BJ (cell line): ENCODE measurements at places on chromosomes 12 and 14.

GRCh38 chr12:52546126-52546525, 6.8 kb downstream of the KRT71 start:
- DNase-seq: no peak

GRCh38 chr14:63186453-63186852, 17.8 kb upstream of the RHOJ start:
- DNase-seq: no peak

DNA sequence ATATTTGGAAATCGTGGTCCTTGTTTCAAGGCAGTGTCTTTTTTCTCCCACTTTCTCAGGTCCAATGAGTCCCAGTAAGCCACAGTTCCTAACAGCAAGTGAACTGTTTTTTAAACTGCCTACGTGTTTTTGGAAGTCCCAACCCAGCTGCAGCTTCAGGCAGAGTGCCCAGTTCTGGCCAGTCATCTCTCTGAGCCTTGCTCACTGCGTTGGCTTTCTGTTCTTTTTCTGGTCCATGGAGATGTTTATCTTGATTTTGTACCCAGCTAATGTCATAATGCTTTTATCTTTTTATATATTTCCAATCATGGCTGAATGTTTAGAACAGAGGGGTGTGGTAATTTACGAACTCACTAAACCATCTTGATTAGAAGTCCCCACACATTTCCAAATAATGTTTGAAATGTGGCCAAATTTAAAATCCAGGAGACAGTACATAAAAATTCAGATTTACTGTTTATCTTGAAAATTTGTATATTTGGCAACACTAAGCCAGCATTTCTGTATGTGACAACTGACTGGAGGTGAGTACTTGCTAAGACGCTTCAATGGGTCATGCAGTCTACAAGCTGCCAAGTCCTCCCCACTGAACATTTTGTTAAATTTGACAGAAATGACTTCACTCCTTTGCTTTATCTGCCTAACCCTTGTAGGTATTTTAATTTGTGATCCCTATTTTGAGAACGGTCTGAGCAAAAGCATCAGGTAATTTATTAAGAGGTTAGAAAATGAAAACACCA, 46.1 kb upstream of the OTOGL start:
- peak; percentile 71 for DNase-seq

DNA sequence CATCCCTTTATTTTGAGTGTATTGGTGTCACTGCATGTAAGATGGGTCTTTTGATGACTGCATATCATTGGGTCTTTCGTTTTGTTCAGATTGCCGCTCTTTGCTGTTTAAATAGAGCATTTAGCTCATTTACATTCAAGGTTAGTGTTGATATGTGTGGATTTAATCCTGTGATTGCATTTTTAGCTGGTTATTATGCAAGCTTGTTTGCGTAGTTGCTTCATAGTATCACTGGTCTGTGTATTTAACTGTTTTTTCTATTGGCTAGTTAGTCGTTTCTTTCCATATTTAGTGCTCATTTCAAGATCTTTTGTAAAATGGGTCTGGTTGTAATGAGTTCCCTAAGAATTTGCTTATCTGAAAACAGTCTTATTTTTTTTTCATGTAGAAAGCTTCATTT, 1170.6 kb upstream of the SEL1L start:
- no peak for DNase-seq

DNA sequence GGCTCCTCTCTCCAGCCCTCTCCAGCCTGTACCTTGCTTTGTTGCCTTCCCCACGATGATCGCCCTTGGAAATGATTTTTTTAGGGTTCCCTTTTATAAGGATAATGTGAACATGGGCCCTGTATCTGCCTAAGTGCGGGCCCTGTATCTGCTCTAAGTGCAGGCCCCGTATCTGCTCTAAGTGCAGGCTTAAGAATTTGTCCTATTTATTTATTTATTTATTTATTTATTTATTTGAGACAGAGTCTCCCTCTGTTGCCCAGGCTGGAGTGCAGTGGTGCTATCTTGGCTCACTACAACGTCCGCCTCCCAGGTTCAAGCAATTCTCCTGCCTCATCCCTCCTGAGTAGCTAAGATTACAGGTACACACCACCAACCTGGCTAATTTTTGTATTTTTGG, 22.5 kb downstream of the GALNT16 start:
- DNase-seq: no peak

- DNase-seq: no peak
Observed at GRCh38 chr12:44286821-44287505, 451.1 kb downstream of the TMEM117 start.

DNA sequence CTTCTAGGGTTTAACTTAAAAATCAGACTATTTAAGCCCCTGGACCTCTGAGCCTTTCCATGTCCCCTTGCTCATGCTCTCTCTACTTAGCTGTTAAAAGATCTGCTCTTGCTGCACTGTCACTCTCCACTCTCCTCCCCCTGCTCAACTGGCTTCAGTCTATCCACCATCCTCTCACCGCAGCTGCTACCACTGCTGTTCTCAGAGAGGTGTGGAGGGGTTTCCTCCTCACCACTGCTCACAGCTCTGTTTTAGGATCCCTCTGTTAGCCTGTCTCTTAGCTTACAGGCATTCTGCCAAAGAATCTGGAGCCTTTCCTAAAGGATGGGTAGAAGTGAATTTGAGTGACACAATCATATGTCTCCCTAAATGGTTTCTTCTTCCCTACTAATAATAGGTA, 43.7 kb upstream of the ATP2B1 start:
- DNase-seq: no peak

GRCh38 chr14:81233615-81234014, 12.9 kb upstream of the GTF2A1 start:
- no peak for DNase-seq

- no peak for DNase-seq
Observed at GRCh38 chr14:62126879-62127478, 364.8 kb downstream of the SNAPC1 start.

DNA sequence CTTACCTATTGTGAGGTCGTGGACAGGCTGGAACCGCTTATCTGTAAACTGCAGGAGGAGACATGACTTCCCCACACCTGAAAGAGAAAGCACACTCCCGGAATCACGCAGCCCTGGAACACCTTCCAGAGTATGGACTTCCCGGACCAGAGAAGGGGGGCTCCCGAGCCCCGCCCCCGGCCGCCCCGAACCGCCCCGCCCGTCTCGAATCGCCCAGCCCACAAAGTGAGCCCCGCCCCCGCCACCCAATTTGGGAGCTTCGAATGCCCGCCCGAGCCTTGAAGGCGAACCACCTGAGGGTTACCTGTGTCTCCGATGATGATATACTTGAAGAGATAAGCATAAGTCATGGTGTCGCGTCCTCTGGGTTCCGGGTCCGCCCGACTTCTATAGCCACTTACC, 235 bp downstream of the RAB2B start:
- DNase-seq: no peak

DNA sequence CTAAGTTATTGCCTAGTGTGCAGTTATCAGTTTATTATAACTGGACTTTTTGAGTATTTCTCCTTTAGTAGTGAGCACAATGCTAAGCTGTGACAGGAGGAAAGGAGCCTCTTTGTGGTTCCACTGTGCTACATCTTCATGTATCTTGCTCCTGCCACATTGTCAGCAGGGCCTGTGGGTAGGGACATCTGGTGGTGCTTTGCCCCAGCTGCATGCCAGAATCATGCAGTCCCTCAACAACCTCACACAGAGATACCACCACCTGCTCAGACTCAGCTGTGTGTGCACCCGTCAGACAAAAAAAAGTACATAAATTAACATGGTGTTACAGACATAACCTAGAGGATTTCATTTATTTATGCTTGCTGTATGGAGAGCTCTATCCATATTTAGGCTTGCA, 51.1 kb downstream of the MIS18BP1 start:
- no peak for DNase-seq

DNA sequence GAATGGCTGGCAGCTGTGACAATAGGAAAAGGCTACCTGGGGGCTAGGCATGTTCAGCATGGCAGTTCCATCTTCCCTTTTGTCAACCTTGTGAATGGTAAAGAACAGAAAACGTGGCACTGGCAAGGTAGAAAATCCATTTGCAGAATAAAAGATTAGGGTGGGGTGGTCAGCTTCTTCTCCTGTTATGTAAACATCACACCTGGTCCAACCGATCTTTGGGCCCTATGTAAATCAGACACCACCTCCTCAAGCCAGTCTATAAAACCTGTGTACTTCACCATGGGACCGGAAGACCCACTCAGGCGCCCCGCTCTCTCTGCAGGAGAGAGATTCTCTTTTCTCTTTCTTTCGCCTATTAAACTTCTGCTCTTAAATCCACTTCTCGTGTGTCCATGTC, 19.6 kb upstream of the TMEM30B start:
- DNase-seq: no peak

DNA sequence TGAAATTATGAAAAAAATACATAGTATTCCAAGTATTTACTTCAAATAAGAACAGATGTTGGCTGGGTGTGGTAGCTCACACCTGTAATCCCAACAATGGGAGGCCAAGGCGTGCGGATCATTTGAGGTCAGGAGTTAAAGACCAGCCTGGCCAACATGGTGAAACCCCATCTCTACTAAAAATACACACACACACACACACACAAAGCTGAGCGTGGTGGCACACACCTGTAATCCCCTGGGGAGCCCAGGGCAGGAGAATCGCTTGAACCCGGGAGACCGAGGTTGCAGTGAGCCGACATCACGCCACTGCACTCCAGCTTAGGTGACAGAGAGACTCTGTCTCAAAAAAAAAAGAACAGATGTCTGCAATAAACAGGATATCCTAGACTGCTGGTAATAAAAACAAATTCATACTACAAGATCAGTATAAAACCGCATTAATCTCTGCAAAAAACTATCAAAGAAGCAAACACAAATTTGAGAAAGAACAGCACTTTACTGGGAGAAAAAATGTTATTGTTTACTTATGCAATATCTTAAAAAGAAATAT, 23.8 kb downstream of the EEA1 start:
- DNase-seq: no peak

DNA sequence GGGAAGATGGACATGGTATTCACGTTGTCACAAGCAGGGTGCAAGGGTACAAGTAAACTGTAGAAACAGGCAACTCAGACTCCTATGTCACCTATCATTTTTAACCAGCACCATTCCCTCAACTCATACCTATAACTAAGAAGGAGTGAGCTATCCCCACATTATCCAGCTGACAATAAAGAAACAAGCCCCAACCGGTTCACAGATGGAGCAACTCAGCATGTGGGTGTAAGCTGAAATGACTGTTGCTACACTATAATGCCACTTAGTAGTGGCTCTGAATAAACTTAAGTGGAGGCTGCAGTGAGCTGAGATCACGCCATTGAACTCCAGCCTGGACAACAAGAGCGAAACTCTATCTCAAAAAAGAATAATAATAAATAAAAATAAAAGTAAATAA, 829.5 kb upstream of the MDGA2 start:
- no peak for DNase-seq

GRCh38 chr12:45756666-45757065, 27.2 kb downstream of the ARID2 start:
- DNase-seq: no peak

DNA sequence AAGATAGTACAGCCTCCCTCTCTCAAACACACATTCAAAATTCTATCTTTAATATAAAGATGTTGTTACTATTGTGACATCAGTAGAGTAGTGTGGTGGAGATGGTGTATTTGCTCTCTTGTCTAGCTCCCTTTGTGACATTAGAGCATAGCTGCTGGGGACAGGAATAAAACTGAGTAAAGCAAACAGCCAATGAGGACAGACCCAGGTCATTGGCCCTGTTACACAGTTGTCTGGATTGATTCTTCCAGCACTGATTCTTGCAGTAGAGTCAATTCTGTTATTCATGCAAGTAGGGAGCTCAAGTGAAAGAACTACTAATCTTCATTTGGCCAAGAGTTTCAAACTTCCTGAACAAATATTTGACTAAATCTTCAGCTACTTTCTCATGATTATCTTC, 72.4 kb downstream of the SCN8A start:
- DNase-seq: no peak

DNA sequence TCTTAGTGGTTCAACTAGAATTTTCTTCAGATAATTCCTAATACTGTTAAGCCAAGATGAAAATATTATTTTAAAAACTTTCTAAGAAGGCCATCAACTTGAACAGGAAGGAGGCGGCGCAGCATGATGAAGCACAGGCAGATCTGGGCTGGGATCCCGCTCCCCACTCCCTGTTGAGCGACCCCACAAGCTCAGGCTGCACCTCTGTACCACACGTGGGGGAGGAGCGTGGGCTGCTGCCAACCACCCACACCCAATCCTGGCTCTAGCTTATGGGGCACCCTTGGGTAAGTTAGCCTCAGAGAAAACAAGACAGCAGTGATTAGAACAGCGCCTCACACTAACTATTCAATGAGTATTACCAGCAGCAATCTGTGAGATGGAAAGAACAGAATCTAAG, 6.0 kb downstream of the MTERF2 start:
- DNase-seq: no peak

DNA sequence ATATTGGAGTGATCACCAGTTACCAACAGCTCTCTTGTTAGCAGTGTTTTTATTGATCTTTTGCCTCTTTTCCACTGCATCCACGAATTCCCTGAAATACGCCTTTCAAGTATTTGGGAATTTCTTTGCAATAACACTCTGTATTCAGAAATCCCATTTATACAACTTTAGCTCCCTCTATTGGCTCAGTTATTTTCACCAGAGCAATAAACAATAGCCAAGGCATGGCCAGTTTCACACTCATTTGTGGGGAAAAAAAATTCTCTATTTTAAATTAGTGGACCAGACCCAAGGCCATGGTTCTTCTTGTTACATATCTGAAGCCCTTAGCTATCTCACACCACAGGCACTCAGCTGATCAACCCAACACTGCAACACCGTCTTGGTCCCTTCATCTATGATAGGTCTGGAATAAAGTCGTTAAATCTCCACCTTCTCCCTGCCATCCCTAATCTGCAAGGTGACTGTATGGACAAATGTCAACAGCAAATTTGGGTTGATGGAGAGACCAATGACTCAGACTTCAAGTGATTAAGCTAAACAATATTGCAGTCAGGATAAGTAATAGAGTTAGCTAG, 92.4 kb upstream of the TMEM260 start:
- no peak for DNase-seq

DNA sequence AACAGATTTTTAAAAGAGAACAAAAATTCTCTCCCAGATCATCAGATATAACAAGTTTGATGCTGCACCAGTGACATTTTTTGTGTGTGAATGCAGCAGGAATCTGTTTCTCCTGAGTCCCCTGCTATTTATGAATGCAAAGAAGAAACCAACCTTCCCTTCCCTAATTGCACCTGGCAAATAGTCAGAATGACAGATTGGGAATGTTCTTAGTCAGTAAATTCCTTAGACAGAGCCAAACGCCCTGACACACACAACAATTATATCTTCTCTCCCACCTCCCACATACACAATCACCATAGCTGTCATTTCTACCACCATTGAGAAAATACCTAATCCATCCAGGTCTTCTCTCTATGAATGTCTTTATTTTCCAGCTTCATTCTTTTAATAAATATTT, 174.4 kb downstream of the ALG10B start:
- no peak for DNase-seq
